ENCODE measurements at places on chromosomes 7 and 10.

GRCh38 chr10:93319096-93319495, 163.0 kb downstream of the MYOF start:
- no peak for DNase-seq

DNA sequence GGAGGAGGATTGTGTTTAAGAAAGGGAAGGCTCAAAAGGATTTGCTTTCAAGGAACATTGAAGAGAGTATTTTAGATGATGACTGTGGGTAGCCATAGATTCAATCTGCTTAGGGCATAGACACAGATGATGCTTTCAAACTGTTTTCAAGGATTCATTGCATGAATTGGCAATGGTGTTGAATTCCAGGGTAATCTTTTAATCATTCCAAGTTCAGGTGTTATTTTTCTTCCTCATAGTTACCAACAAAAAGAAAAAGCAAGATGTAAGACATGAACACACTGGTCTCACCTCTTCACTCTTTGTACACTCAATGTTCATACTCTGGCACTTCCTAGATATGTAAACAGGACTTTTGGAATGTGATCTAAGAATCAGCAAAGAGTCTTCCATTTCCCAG, 167.0 kb upstream of the RHOBTB1 start:
- no peak for DNase-seq

GRCh38 chr7:69419934-69420333, 178.3 kb upstream of the AUTS2 start:
- peak; percentile 54 for DNase-seq

DNA sequence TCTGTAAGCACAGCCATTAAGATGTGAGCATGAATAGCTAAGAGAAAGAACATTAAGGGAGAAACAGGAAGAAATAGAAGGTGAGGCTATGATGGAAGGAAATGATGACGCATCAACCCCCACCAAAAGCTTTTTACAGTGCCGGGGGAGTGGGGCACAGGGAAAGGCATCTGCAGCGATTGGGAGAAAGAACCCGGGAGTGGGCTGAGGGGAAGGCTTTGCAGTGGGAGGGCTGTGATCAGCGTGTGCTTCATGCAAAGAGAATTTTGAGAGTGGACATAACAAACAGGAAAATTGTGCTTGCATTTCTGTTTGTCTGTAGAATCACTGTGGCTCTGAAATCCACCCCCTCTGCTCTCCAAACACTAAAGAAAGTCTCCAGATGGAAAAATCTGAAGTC, 250.8 kb downstream of the KCNMA1 start:
- peak; percentile 73 for DNase-seq

- no peak for DNase-seq
These were observed 185.1 kb upstream of the ADO start for GRCh38 chr10:62619413-62619738.

DNA sequence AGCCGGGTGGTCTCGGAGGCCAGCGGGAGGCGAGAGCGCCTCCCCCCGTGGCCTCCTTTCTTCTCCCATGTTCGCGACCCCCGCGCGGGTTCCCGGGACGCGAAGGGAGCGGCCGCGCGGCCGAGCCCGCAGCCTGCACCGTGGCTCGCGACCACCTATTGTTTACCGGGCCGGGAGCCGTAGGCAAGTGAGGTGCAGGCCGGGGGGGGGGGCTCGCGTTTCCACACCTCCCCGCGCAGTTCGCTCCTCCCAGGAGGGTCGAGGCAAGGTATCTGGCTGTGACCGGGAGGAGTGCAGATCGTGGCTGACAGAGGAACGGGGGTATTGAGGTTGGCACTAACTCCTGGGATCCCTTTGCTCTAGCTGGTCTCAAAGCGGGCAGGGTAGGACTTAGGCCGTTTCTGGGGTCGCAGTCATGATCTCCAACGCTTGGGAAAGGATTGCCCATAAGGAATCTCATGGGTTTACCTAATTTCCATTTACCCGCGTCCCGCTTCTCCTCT, 734 bp downstream of the PTPN12 start:
- peak; percentile 60 for DNase-seq

All from Daoy (cell line).